ENCODE measurements at places on chromosomes 12 and 14.
A peak's percentile ranks its signal among the peaks of the same experiment; 100 is the strongest.

DNA sequence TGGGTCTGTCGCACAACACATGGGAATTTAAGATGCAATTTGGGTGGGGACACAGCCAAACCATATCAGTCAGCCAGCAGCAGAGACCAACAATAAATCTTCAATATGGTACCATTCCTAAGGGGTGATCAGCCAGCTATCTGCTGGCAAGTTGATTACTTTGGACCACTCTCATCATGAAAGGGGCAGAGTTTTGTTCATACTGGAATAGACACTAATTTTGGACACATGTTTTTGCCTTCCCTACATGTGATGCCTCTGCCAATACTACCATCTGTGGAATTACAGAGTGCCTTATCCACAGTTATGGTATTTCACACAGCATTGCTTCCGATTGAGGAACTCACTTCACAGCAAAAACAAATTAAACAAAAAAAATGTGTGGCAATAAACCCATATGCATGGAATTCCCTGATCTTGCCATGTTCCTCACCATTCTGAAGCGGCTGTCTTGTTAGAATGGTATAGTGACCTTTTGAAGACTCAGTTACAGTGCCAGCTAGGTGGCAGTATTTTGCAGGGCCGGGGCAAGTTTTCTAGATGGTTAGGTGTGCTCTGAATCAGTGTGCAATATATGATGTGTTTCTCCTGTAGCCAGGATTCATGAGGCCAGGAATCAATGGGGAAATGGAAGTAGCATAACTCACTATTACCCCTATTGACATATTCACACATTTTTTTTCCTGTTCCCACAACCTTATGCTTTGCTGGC lies 179.0 kb upstream of the IGF1 start:
- DNase-seq, result no peak

GRCh38 chr12:110501399-110501751 lies 536 bp downstream of the VPS29 start:
- no peak for DNase-seq

DNA sequence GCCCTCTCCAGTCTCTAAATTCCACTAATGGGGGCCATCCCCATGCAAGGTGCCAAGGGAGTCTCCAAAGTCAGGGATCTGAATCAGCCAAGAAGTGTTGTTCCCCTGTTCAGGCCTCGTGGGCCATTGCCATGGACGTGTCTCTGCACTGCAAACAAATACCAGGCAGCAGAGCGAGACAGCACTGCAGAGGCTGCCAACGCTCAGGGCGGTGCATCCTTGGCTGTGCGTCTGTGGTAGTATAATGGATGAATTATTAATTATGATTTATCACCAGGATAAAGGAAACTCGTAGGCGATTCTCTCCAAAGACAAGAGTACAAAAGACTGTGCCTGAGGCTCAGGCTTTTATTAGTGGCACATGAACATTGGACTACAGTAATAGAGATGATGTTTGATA lies 122.3 kb upstream of the NTF3 start:
- no peak for DNase-seq

- DNase-seq, result no peak
These were observed 160.4 kb downstream of the TTC7B start for GRCh38 chr14:90655829-90656228.

GRCh38 chr12:104183443-104183842 lies 32.1 kb upstream of the TXNRD1 start:
- no peak for DNase-seq

DNA sequence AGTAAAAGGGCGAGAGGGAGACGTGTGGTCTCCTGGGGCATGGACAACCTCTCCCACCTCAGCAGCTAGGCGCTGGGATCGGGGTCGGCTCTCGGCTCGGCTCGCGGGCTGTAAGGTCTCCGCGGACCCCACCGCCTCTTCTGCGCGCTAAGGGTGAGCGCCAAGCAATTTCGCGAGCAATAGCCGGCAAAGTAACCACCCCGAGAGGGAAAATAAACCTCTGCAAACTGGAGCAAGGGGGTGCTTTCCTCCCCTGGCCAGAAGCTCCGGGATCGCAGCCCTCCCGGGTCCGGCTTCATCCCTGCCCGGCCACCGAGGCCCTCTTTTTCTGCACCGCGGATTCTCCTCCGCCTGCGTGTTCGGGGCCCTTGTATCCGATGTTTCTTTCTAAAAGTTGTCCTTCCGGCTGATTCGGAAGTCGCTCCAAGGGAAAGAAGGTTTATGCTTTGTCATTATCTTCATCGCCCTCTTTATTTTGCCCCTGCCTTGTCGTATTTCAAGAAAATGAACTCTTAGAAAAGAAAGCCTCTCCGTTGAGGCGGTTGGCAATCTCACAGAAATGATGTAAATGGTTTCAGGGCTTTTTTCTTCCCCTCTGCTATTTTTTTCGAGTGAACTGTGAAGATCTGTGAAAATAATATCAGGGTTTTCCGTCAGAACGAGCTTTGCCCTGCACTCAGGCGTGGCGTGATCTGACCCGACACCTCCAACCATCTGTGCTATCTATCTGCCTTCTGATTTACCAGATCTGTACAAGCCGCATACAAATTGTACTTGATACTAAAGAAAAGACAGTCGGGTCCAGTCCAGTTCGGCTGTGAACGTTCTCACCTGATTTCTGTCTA lies 1.7 kb upstream of the SIX6 start:
- DNase-seq, result no peak

DNA sequence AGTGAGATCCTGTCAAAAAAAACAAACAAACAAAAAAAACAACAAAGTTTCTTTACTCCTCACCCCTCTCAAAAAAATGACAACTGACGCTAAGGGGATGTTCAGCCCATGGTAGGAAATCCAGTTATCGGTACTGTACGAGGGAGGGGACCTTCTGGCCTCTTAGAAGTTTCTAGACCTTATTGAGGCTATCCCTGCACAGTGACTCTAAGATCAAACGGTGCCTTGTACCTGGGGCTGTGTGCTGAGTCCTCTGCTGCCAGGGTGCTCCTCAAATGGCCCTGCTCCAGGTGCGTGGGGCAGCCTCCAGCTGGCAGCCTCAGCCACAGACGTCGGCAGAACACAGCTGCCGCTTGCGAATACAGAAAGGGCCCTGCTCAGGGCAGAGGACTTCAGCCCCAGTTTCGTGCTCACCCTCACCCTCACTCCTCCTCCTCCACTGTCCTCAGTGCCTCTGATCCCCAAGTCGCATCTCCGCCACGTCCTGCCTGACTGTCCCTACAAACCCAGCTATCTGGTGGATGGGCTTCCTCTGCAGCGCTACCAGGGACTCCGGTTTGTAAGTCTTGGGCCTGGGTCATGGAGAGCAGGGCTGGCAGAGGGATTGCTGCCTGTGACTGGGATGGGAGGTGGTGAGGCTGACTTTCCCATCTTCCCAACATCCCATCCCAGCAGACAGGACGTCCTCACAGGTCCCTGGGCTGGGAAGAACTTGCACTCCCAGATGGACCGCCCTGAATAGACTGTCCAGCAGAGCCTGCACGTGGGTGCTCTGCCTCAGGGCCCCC lies 90.9 kb downstream of the B4GALNT3 start:
- DNase-seq, result no peak

DNA sequence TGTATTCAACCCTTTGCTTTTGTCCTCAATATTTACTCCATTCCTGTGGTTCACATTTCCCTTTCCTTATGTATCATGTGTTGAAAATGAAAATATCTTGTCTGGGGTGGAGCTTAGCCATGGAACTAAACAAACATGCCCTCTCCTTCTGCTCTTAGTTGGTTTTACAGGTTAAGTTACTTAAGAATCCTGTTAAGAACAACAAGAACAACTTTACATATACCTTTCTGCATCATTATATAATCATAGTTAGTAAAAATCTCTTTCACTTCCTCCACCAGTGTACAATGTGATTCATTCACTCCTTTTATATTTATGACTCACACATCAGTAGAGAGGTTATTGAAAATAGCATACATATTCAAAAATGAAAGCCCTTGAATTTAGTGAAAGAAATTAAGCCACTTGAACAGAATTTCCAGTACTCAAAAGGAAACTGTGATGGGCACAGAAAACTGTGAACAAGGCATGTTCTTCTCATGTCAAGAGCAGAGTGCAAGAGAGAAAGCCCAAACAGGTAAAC lies 307.7 kb downstream of the CCDC91 start:
- no peak for DNase-seq

DNA sequence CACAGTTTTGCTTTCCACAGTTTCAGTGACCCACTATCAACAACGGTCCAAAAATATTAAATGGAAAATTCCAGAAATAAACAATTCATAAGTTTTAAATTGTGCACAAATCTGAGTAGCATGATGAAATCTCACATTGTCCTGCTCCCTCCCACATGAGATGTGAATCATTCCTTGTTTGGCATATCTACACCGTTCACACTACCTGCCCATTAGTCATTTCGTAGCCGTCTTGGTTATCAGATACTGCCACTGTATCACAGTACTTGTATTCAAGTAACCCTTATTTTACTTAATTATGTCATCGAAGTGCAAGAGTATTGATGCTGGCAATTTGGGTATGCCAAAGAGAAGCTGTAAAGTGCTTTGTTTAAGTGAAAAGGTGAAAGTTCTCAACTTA lies 145.3 kb downstream of the SLC5A8 start:
- no peak for DNase-seq

- DNase-seq, result no peak
These were observed 41.0 kb upstream of the NCOR2 start for GRCh38 chr12:124608450-124608870.

GRCh38 chr12:92034858-92035401 lies 110.7 kb downstream of the BTG1 start:
- DNase-seq, result peak; percentile 8

DNA sequence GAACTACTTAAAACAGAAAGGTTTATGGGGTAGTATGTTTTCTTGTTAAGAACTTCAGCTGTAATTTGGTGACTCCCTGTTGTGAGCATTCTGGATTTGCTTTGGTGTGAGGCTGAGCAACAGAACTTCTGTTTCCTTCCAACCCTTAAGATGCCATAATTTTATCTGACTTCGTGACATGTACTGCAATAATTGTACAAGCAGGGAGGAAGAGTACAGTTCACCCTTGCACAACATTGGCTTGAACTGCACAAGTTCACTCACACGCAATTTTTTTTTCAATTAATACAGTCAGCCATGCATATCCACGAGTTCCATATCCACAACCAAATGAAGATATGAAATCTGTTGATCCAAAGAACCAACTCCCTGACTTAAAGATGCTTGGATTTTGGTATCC lies 42.9 kb upstream of the ANKS1B start:
- DNase-seq, result no peak

GRCh38 chr12:119354172-119354571 lies 19.6 kb downstream of the CCDC60 start:
- DNase-seq, result no peak

DNA sequence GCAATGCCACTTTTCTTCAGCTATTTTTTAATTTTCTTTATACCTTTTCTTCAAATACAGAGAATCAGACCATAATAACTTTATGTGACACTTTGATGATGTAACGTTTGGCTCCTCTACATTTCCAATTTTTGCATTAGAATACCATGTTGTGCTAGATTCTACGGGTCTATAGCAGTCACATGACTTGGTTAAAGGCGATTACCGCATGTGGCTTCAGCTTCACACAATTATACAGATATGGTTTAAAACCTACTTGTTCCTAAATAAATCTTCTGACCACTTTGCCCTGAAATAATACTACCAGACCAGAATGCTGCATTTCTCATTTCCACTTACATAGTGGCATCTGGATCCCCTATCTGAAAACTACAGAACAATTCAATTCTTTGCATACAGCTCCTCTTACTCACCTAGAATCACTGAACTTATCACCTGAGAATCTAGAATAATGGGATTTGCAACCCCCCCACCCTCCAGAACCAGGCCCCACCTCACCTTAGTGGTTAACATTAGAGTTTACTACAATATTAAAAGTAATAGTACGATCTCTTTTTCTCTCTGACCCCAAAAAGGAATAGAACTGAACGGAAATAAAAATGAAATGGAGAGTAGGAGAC lies 1.3 kb downstream of the MAX start:
- DNase-seq, result no peak

- no peak for DNase-seq
These were observed 244.8 kb downstream of the DACT1 start for GRCh38 chr14:58882577-58883018.

GRCh38 chr14:93965287-93965821 lies 11.0 kb downstream of the ASB2 start:
- DNase-seq, result no peak

- no peak for DNase-seq
These were observed 33.7 kb upstream of the TEAD4 start for GRCh38 chr12:2925322-2925995.

GRCh38 chr12:95966287-95966870 lies 23.2 kb downstream of the AMDHD1 start:
- no peak for DNase-seq

- no peak for DNase-seq
These were observed 40.2 kb downstream of the PAH start for GRCh38 chr12:102876883-102877282.

GRCh38 chr12:111311011-111311410 lies 57.9 kb downstream of the PHETA1 start:
- no peak for DNase-seq

DNA sequence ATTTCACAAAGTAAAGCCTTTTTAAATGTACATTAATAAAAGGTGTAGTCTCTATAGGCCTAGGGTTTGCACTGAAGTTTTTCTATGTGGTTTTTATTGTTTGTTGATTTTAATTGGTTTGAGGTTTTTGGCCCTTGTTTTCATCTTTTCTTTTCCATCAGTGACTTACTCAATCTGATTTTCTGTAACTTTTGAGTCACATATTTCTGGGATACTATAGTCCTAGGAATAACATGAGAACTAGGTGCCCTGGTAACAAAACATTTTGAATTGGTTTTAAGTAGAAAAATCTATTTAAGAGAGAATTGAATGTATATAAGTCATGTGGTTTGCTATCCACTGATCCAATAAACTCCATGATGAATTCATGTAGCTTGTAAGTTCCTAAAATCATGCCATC lies 311.9 kb downstream of the CEP128 start:
- no peak for DNase-seq

GRCh38 chr14:60220084-60220483 lies 28.9 kb upstream of the PPM1A start:
- DNase-seq, result no peak
